ENCODE measurements at places on chromosomes 11 and 22.

DNA sequence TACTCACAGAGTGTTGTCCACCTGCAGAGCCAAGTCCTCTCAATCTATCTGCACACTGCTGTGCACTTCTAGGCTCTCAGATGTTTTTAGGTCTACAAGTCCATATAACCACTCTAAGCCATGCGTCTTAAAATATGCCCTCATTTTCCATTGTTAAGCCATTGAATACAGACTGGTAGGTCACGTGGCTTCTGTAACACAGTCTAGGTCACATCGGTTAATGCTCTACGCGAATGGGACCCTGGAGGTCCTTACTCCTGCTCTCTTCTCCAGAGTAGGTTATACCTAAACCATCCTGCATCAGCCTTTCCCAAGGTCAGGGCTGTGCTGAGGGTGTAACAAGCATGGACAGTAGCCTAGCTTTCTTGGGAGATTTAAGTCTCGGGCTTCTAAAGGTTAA lies 819 bp downstream of the JAML start:
- no peak for DNase-seq

DNA sequence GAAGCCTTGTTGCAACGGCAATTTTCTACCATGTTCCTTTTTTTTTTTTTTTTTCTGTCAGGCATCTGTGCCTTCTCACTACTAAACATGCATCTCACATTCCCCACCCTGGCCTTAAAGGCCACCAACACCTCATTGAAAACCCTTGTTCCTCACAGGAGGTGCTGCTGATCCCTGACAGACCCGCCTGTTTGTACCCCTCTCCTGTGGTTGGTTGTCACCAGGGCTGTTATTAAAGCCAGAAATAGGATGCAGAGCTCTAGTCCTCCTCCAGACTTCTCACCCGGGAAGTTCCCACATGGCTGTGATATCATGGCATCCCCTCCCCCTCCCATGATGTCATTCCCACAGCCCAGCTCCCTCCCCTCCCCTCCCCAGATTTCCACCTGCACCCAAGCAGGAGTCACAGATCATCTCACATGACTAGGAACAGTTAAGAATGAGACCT lies 302.8 kb upstream of the NCAM1 start:
- no peak for DNase-seq

DNA sequence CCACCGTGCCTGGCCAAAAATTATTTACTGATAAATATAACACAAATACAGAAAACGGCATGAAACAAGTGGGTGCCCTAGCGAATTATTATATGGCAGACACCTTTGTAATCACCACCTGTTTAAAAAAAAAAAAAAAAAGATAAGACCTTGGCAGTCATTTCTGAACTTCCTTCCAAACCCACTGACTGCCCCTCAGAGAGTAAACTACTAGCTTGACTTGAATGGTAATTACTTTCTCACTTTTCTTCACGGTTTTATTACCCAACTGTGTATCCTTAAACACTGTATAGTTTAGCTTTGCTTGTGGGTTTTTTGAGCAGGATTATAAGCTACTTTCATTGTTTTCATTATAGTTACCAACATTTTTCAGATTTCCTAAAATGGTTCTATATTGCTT lies 23.7 kb downstream of the SFI1 start:
- no peak for DNase-seq

DNA sequence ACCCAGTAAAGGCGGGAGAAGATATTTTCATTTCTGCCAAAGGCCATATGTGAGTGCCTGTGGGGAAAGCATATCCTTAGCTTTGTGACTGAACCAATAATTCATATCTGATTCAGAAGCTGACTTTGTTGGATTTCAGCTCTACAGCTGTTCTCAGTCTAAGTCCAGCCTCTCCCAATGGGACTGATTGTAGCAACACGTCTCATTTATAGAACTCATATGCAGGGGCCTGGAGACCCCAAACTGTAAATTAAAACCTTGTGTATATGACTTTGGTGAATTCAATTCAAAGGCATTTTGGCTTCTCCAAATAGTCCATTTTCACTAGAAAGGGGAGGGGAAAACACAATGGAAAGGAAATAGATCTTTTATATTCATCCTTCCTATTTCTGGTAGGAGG lies 250.4 kb upstream of the SORL1-AS1 start:
- no peak for DNase-seq

DNA sequence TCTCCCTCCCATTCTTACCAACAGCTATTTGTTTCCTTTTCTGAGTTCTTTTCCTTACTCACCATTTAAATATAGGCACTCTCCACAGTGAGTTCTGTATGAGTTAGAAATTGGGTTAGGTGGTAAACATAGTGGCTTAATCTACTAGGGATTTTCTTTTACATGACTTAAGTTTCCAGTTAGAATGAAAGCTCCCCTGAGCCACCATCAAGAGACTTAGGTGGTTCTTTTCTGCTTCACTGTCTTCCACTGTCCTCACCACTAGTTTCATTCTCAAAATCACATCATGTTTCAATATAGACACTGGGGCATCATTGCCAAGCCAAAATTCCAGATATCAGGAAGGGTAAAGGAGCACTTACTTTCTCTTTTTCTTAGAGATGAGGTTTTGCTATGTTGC lies 9.0 kb upstream of the REXO2 start:
- DNase-seq: no peak

DNA sequence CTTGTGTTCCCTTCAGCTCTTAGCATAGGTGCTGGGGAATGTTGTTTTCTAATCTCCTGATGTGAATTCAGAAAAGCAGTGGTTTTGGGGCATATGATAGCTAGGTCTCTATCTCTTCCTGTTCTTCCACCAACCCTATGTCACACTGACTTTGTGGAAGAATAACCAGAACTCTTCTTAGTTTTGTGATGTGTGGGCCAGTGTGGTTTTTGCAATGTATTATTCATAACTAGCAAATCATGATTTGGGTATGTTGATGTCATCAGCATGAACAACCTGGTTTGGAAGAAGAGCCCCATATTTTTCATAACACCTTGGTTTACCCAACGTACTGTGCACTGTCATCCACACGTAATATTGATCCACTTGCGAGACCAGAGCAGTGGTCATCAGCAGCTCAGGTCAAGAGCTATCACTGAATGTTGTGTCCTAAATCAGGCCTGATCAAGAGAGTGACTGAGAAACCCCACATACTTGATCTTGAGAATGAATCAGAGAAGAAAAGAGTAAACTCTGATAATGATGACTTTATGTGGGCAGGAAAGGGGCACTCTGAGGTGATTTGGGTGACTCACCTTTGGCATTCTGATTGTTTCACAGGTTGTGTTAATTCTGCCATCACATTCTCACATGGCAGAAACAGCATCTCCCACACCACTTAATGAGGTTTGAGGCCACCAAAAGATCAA lies 19.4 kb upstream of the MS4A6E start:
- no peak for DNase-seq

- DNase-seq: no peak
These were observed 70.2 kb downstream of the DDX10 start for GRCh38 chr11:108734956-108735559.
